Stimulated activated CD8-positive, alpha-beta memory T cell treated with anti-CD3 and anti-CD28 coated beads, Interleukin-2, amount 100 ng/mL, for 1 hour (primary cell): ENCODE measurements at places on chromosomes 3 and 15.

DNA sequence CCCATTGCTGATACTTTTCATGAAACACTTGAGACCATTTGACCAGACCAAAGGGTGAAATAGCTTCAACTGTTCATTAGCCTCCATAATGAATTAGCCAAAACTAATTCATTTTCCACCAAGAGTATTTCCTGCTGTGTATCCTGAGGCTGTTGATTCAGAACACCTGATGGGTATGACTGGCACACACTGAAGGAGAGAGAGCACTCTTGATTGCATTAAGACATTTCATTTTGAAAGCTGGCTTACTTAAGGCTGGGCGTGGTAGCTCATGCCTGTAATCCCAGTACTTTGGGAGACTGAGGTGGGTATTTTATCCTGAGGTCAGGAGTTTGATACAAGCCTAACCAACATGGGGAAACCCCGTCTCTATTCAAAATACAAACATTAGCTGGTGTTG is 175.6 kb downstream of the AGBL1 start:
- DNase-seq: no peak

DNA sequence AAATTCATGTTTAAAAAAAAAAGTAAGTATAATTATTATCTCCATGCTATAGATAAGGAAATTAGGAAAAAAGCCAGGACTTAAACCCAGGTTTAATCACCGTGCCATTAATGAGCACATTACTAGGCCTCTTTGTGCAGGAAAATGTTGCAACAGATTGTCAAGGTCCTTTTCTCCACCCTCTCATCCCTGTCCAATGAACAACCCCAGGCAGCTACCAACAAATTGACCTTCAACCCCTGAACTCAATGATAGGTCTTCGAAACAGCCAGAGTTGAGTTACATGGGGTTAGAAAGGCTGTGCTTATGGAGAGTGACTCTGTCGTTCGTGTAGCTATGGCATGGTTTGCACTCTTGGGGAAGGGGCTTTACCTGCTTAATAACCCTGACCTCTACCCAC is 84.2 kb upstream of the CTNNB1 start:
- DNase-seq: no peak

- no peak for DNase-seq
These were observed 549.0 kb downstream of the EPHA3 start for GRCh38 chr3:89656388-89656787.

GRCh38 chr3:133896002-133896761 is 500 bp upstream of the RAB6B start:
- DNase-seq: no peak

GRCh38 chr3:61570813-61571212 is 9.4 kb downstream of the PTPRG start:
- DNase-seq: no peak

GRCh38 chr3:331881-332280 is 135.3 kb downstream of the CHL1 start:
- DNase-seq: no peak

GRCh38 chr3:158522221-158523136 is 48.5 kb upstream of the MLF1 start:
- no peak for DNase-seq

DNA sequence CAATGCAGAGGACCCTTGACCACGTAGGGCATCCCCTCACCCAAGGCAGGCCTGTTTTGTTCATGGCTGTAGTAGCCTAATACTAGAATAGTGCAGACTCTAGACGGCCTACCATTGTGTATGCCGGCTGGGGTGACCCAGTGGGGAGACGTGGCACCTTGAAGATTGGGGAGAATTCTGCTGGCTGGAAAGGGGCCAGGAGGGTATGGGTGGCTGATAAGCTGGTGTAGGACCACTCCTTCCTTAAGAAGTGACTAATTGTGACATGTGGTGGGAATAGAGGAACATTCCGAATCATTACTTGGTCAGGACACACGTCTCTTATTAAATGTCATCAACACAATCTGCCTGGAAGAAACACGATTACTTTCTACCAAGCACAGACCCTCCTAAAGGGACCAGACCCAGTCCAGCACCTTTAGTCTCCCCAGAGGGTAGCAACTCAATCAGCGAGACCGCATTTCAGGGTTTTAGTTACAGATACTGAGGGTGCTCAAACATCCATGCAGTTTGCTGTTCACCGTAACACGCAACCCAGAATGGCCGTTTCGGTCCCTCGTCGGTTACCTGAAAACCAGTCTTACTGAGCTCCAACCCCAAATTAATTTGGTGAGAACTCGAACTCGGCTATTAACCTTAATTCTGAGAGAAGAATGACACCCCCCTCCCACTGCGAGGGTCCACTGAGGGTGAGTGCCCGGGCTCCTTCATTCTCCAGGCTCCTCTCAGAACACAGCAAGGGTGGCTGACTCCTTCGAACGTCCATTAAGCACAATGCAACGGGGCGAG is 1.6 kb upstream of the KLF13 start:
- no peak for DNase-seq

DNA sequence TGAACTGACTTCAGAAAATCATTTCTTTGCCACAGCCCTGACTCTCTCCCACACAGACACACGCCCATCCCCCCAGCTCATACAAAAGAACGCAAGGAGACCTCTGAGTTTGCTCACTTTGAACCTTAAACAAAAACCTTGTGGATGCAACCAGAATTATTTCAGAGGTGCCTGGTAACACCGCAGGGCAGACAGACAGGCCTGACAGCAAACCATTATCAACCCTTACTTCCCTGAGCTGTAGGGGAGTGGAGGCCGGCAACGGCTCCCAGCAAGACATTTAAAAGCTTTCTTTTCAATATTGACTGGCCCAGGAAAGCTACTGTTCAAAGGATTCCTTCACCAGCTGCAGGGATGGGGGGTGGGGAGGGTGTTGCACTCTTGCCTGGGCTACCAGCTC is 2.0 kb upstream of the EFCC1 start:
- no peak for DNase-seq

GRCh38 chr15:40534371-40534770 is 30.5 kb downstream of the CCDC32 start:
- no peak for DNase-seq

GRCh38 chr3:37813403-37813802 is 48.3 kb upstream of the CTDSPL start:
- no peak for DNase-seq

- DNase-seq: no peak
These were observed 244.1 kb upstream of the PDZRN3 start for GRCh38 chr3:73868688-73869315.

DNA sequence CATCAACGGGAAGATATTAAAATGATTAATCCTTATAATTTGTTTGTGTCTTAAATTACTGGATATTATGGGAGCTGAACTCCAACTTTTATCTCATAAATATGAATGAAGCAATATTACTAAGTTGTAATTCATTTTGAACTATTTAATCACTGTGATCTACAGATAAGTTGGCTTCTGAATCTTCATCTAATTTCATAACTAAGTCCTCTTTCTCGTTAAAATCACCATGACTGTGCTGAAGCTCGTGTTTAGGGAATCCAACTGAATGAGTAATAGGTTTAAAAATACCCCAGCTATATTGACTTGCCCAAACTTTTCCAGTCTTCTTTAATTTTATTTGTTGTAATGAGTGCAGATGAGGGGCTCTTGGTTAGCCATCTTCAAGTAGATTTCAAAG is 14.1 kb downstream of the MDFIC2 start:
- no peak for DNase-seq

DNA sequence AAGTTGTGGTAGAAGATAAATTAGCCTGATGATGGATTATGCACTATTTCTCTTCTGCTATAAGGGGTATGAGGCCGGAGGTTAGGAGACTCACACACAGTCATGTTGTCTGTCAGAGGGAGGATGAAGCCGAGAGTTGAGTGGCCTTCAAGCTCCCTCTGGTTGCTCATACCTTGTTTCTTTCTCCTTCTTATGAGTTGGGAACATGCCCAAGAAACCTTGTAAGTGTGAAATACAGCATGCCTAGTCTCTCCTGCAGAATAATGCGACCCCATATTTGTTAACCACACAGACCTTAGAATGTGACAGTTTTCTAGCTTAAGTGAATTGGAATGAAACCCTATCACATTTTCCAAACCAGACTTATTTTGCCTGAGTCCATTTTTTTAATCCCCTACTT is 366.7 kb downstream of the PTPRG start:
- no peak for DNase-seq

- DNase-seq: no peak
These were observed 21.4 kb upstream of the MCF2L2 start for GRCh38 chr3:183449791-183450190.

DNA sequence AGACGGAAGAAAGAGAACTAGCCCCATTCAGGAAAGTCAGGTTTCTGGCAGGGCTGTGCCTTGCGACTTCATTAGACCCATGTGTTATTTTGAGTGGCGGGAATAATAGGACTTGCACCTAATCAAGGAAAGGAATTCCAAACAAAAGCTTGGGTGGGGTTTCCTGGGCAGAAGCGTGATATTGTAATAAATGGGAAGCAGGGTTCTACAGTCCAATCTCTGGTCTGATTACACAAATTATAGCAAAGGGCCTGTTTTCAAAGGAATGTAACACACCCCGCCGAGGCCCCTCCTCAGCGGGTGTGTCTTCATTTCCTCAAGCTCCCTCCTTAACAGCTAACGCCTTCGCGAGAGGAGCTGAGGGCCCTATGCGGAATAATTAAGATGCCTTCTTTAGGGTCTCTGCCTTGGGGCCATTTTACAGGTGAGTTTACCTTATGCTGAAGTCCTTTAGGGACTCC is 396.0 kb upstream of the C2CD4B start:
- DNase-seq: no peak

DNA sequence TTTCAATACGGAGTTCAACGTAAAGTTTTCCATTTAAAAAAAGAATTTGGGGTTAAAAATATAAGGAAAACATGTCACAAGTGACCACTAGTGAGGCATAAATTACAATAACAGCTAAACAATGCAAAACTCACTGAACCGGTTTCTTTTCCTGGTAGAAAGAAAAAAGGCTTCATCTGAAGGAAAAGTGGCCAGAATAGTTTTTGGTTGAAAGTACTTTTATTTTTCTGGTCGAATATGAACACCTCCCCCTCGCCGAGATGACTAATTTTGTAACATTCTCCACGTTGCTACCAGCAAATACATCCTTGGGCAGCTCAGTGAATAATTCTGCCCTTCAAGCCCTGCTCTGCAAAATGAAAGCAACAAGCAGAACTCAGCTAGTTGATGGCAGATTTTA is 3.9 kb upstream of the SRGAP3 start:
- DNase-seq: no peak

DNA sequence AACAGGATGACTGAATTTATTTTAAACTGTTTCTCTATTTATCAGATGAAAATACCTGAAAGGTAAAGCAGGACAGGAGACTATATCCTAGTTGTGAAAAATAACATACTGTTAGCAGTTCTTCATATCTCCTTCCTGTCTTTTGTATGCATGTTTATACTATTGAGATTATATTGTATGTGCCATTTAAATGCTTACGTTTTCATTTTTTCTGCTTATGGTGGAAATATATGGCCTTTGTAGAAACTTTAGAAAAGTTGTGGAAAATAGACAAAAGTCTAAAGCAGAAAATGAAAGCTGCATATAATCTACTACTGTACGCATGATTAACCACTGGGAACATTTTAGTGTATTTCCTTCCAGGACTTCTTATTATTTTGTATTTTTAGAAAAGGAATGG is 2.1 kb upstream of the PPM1L start:
- DNase-seq: no peak

- DNase-seq: no peak
These were observed 143.0 kb upstream of the PRR23C start for GRCh38 chr3:139187648-139188047.

DNA sequence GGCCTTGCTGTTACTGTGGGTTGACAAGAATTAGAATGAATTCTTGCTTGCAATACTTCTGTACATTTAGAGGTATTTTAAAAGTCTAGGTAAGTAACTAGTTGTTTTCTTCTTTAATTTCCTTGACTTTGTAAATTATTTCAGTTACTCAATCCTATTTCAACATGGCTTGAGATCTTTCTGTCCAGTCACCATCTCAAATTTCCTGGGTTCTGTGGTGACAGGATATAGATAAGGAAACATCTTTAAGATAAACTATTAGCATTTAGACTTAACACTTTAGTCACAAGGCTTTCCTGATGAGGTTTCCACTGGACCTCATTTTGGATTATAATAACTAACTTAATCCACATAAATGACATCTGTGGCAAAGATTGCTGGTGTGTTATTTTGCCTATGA is 195.9 kb upstream of the DPH6 start:
- DNase-seq: no peak

DNA sequence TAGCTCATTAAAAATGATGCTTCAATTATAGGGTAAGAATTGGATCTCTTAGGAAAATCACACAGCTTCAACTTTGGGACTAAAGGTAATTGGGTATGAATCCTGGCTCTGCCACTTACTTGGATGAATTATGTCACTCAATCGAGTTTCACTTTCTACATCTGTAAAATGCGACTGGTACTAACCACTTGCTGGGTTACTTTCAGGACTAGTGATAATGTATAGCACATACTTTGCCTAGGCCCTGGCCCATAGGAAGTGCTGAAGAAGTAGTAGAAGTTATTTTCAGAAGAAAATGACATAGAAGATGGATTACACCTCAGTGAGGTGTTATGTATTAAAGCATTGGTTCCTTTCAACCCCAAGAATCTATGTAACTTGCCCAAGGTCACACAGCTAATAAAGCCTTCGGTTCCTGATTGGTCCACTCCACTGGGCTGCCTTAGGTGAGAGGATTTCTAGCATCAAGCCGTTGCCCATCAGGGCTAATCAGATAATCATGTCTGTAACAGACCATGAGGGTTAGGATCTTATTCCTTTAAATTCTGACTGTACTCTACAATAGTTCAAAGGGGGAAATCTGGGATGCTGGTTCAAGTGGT is 29.4 kb upstream of the AP4E1 start:
- no peak for DNase-seq

DNA sequence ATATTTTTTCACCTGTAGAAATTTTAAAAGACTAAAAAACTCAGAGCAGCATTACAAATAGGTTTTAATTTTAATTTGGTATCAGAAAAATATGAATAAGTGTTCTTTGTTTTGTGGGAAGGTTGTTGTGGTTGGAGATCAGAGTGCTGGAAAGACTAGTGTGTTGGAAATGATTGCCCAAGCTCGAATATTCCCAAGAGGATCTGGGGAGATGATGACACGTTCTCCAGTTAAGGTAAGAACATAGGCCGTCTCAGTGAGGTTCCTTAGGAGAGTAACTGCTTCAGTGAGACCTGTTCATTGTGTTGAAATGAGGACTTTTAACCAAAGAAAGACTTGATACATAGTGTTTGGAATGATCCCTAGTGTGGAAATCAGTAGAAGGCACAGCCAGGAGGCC is 44.8 kb downstream of the OPA1 start:
- no peak for DNase-seq

DNA sequence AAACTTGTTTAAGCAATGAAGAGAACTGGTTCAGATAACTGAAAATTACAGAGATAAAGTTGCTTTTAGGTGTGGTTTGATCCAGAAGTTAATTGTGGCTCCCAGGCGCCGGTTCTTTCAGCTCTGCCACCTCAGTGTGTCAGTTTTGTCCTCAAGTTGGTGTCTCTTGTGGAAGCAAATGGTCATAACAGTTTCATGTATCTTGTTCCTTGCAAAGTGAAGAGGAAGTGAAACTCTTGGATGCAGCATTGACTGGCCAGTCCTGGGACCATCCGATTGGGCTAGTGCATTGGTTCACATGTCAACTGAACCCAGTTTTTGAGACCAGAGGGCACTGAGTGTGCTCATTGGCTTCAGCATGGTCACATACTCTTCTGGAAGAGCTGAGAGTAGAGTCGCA is 181.4 kb upstream of the GRM7 start:
- no peak for DNase-seq

- no peak for DNase-seq
These were observed 380.5 kb upstream of the TPRG1 start for GRCh38 chr3:188791311-188791710.

- DNase-seq: no peak
These were observed 1.4 kb downstream of the ACTC1 start for GRCh38 chr15:34793901-34794300.

- DNase-seq: no peak
These were observed 1233.4 kb downstream of the ROBO2 start for GRCh38 chr3:78273326-78273725.
